ENCODE measurements at places on chromosomes 11 and 22.

DNA sequence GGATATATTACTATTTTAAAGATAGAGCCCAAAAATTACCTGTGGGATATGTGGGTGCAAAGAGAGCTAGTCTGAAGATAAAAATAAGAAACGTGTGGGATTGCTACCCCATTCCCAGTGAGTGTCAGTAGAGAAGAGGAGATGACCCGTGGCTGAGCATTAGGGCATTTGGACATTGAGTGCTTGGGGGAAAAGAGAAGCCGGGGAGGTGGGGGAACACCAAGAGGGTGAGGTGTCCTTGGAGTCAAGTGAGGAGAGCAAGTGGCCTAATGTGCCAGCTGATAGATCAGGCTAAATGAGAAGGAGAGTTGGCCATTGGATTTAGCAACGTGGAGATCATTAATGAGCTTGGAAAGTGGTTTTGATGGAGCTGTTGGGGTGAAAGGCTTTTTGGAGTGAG, 1.2 kb downstream of the POLR2F start:
- DNase-seq = no peak

DNA sequence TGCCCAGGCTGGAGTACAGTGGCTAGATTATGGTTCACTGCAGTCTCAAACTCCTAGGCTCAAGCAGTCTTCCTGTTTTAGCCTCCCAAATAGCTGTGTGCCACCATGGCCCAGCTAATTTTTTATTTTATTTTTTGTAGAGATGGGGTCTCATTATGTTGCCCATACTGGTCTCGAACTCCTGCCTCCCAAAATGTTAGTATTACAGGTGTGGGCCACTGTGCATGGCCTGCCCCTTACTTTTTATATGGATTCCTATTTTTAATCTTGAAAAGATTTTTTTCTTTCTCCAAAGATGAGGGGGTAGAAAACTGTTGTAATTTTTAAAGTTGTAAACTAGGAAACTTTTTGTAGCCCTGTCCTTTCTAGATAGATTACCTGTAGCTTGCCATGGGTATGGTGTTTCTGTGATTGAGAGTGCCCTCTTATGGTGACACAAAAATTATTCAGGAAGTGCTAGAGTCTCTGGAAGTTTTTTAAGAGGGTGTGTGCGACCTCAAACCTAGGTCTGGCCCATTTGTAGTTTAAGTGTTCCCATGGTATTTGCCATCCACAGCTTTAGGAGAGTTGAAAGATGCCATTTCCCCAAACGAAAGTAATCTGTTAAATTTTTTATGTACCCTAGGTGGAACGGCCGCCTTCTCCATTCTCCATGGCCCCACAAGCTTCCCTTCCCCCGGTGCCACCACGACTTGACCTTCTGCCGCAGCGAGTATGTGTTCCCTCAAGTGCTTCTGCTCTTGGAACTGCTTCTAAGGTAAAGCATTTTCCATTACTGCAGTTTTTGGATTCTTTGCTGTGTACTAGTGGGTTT, 32.4 kb downstream of the MCAM start:
- DNase-seq = no peak

DNA sequence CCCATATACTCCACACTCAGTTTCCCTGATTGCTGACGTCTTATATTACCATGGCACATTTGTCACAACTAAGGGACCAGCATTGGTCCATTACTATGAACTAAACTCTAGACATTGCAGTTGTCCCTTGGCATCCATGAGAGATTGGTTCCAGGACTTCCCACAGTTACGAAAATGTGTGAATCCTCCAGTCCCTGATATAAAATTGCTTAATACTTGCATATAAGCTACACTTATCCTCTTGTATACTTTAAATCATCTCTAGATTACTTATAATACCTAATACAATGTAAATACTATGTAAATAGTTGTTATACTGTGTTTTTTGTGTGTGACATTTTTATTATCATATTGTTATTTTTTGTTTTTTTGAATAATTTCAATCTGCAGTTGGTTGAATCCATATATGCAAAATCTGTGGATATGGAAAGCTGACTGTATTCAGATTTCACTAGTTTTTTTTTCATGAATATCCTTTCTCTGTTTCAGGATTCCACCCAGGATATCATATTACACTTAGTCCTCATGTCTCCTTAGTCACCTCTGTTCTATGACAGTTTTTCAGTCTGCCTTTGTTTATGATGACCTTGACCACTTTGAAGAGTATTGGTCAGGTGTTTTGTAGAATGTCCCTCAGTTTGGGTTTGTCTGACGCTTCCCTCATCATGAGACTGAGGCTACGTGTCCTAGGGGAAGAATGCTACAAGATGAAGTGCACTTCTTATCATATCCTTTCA, 55.3 kb downstream of the INSC start:
- DNase-seq = no peak

GRCh38 chr11:34379079-34379478, 21.3 kb upstream of the ABTB2 start:
- no peak for DNase-seq

DNA sequence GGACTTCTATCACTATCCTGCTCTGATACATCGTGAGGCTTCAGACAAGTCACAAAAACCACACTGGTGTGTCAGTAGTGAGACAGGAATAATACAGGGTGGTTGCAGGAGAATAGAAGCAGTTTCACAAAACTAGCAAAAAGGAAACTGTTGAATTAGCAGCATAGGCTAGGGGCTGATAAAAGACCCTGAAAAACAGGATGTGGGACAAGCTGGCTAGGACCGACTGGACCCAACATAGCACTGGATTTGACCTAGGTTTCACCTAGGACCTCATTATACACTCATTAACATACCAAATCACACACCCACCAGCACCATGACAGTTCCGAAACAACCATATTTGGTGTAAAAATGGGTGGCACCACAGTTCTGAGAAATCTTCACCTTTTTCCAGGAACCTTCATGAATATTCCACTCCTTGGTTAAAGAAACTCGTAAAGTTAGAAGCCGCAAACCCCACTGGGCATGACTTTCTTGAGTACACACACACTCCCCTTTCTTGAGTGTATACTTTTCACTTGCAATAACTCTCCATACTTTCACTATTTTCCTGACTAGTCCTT, 76.2 kb downstream of the SLC1A2 start:
- DNase-seq = no peak

GRCh38 chr11:122750049-122750448, 88.3 kb upstream of the CRTAM start:
- no peak for DNase-seq

DNA sequence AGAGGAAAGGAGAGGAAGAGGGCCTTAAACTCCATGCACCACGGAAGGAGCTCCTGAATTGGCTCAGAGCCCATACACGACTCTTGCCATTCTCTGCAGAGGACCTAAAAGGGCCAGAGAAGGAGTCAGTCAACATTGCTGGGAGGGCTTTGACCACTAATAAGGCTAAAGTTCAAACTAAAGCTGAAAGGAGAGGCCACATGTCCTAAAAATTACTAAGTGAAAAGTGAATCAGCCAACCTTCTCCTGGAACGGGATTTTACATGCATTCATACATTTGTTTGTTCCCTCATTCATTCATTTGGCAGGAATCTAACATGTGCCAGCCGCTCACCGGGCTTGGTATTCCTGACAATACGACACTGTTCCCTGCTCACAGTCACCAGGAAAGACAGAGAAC, 10.5 kb downstream of the CLMP start:
- no peak for DNase-seq

DNA sequence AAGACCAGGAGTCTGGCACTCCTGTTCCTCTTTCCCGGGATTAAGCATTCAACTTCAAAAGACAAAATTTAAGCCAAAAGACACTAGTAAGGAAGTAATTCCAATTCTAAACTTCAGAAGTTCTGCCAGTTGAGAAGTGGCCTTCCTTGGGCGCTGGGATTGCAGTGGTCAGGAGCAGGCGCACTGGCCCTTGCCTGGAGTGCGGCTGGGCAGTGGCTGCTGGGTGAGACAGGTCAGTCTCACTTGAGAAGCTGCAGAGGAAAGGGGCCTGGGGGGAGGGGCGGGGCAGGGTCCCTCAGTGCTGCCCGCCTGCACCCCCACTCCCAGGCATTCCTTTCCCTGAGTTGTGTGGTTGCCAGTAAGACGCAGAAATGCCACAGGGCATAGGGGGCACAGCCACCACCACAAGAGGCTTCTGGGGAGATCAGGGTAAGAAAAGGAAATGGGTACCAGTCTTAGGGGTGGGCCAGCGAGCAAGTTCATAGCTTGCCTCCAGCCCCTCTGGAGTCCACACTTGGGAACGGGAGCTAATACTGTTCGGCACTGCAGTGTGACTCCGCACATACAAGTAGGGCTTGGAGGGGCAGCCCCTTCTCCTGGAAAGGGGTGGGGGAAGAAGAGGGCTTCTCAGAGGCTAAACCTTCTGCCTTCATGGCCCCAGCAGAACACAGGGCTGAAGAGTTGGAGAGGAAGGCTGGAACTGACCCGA, 5.5 kb downstream of the MRPL49 start:
- no peak for DNase-seq

DNA sequence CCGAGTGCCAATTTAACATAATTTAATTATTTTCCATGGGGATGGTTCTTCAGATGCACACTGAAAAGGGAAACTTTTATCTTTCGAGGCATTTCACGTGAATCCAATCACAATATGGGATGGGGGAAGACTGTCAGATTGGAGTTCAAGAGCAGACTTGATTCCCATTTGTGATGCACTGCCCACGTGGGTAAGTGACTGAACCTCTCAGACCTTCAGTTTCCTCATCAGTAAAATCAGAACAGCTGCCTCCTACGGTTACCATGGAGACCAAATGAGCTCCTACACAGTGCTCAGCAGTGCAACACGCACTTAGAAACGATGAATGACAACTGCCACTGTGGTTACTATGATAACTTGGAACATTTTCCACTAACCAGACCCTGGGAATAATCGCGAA, 21.7 kb downstream of the KIAA0930 start:
- DNase-seq = peak; percentile 30

DNA sequence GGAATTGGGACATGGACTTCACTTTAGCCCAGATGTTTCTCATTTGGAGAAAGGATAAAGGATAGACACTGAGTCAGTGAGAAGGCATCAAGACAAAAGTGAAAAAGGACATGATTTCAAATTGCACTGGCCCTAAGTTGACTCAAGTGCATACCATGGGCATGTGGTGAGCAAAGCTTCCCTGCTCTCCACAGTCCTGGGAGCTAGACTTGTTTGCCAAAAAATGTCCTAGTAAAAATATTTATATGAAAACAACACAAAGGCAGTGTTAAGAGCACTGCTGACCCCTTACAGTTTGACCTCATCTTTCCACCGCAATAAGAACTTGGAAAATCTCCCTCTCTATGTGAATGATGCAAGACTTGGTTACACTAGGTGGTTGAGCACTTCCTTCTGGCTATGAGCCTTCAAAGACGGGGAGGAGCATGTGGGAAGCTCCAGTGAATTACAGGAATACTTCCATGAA, 46.5 kb upstream of the FIBIN start:
- no peak for DNase-seq
